ENCODE measurements at places on chromosomes 7 and 10. TPM values are rescaled to one million over a fixed set of nuclear protein-coding genes. Genes with fewer than 3 reads are reported as not detected.
A peak's percentile ranks its signal among the peaks of the same experiment; 100 is the strongest.

The ETV1 gene
- not detected for polyA plus RNA-seq

GRCh38 chr7:17275749-17276671, 22.4 kb upstream of the AHR start:
- no peak for DNase-seq

DNA sequence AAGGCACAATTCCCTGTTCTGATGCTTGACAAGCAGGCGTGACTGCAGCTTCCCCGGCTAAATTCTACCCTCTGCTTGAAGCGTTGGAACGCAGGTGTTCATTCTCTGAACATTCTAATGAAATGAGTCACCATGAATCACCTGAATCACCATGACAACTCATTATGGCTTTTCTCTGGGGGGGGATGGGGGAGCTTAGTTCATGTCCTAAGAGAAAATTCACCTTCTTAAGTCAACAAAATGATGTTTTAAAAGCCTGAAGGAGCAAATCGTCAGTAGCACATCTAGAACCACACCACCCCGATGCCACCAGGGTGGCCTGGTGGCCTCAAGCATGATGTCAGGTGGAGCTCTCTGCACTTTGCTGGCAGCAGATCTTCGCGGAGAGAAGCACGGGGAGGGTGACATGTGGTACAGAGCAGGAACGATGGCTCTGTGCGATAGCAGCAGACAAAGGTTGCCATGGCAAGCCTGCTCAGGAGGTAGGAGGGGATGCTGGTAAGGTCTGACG, 33.7 kb downstream of the DDC start:
- no peak for DNase-seq

The JCAD gene
- 0.03 TPM for polyA plus RNA-seq

DNA sequence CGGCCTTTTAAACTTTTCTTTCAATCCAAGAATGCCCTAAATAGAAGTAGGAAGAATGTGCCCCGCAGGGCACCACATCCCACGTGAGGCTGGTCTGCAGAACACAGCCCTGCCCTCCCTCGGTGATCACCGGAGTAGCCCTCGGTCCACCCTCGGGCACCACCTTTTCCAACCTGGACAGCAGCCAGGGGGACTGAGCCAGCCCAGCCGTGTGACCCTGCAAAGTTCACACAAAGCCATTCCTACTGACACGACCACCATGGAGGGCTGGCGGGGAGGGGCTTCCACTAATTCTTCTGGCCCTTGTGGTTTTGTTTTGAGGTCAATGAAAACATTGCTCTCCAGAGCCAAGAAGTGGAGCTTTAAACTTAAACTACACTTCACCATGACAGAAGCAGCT, 132.2 kb downstream of the TCERG1L start:
- DNase-seq = no peak

- no peak for DNase-seq
Measured at GRCh38 chr10:83543691-83544462, 595.4 kb upstream of the GHITM start.

GRCh38 chr10:33195608-33196376, 138.7 kb downstream of the NRP1 start:
- DNase-seq = no peak

The GPRIN2 gene
- not detected for polyA plus RNA-seq

The CALML3 gene
- not detected for polyA plus RNA-seq

The GIMAP8 gene
- 5.0 TPM for polyA plus RNA-seq

GRCh38 chr7:19118636-19119371, 1.4 kb upstream of the TWIST1 start:
- DNase-seq = no peak

The CFAP46 gene
- not detected for polyA plus RNA-seq

DNA sequence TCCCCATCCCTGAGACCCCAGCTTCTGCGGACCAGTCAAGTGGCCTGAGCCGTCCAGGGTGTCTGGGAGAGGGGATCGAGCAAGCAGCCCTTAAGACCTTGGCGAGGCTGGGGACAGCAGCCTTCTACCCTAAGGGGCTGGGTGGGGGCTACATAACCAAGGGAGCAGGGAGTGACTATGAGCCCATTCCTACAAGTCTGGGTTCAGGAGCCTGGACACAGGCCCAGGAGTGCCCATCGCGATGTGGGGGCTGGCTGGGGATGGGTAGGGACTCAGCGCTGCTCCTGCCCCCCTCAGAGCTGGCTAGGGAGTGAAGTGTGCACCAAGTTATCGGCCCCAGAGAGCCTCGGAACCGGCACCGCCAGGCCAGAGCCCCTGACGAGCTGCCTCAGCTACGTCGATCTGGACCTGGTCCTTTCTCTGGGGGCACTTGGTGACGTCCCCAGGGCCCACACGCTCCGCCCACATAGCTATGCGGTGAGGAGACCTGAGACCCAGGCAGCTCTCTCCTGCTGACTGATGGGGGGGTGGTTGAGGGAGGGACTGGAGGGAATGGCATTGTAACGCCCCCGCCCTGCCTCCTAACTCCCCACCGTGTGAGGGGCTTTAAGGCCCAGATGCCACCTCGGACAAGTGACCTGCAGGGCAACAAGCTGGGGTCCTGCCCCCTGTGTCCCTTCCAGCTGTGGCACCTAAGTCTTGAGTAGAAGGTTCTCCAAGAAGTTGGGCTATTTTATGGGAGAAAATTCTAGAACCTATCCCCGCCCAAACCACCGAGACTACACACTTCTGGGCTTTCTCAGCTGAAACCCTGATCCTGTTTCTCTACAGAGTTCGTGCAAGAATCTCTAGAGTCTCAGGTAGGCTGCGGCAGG, 2.5 kb downstream of the SAP25 start:
- DNase-seq = no peak

DNA sequence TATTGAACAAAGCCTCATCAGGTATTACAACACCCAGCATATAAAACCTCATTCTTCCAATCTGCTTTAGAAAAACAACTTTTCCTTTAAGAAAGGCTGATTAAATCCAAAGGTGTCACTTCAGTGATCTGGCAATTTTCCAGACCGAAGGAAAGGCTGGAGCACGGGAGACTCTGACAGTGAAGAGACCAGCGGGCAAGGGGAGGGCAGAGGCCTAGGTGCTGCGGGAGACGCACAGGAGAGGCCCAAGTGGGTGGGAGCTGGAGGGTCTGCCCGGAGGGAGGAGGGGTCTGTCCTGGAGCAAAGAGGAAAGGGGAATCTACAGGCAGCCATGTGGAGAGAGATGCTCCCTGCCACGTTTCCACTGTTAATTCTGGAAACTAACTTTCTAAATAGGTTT, 24.3 kb upstream of the PPP2R2D start:
- no peak for DNase-seq

DNA sequence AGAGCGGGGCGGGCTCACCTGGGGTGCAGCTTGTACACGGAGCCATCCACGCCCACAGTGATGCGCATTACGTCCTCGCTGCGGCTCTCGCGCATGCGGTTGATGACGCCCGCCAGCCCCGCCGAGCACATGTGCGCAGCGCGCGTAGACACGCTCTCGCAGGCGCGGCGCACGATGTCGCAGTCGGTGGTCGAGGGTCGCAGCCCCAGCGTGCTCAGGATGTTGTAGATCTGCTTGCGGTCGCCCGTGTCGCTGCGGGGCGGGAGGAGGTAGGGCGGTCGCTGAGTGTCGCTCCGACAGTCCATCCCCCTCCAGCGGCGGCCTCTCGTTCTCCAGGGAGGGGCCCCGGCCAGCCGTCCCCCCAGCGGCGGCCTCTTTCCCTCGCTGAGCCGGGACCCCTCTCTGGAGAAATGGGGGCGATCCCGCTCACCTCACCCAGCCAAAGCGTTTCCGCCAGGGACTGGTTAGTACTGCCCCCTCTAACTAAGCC, 4.4 kb upstream of the MYL7 start:
- peak; percentile 63 for DNase-seq

DNA sequence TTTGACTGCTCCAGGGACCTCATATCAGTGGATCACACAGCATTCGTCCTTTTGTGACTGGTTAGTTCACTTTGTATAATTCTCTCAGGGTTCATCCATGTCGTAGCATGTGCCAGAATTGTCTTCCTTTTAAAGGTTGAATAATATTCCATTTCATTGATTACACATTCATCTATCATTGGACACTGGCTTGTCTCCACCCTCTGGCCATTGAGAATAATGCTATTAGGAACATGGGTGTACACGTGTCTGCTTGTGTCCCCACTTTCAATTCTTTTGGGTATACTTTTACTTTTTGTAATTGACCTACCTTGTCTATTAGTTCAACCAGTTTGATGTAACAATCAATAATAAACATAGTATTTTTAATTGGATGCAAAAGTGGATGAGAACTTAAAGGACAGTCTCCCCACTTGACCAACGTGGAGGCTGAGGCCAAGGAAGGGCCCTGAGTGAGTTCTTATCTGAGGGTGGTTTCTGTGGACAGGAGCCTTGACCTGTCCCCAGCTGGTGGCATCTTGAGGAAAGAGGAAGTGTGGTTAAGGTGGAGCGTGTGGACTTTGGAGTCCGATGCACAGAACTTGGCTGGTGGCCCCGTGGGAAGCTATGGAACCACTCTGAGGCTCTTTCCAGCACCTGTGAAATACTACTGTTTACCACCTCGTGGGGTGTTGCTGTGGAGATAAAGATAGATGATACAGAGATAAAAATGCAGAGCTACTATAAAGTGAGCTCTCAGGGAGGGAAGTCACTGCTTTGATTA, 16.6 kb downstream of the WDFY4 start:
- DNase-seq = no peak

DNA sequence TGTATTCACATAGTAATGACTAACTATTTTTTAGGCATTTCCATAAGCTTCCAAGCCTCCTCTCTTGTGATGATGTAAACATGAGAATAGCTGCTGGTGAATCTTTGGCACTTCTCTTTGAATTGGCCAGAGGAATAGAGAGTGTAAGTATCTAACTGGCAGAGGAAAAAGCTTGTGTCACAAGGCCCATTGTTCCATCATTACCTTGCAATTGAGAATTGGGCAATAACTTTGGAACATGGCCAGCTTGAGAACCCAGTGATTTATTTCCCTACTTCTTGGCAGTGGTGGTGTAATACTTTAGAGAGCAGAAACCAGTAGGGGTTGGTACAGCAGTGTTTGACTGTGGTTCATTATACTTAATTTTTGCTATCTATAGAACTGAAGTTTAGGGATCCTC, 12.0 kb downstream of the IFRD1 start:
- no peak for DNase-seq

- no peak for DNase-seq
Measured at GRCh38 chr10:93712593-93712992, 10.2 kb upstream of the FRA10AC1 start.

- DNase-seq = no peak
Measured at GRCh38 chr7:5426226-5426475, 2.5 kb upstream of the TNRC18 start.

The ITIH2 gene
- not detected for polyA plus RNA-seq

- DNase-seq = no peak
Measured at GRCh38 chr10:75350791-75351190, 50.8 kb downstream of the ZNF503 start.

DNA sequence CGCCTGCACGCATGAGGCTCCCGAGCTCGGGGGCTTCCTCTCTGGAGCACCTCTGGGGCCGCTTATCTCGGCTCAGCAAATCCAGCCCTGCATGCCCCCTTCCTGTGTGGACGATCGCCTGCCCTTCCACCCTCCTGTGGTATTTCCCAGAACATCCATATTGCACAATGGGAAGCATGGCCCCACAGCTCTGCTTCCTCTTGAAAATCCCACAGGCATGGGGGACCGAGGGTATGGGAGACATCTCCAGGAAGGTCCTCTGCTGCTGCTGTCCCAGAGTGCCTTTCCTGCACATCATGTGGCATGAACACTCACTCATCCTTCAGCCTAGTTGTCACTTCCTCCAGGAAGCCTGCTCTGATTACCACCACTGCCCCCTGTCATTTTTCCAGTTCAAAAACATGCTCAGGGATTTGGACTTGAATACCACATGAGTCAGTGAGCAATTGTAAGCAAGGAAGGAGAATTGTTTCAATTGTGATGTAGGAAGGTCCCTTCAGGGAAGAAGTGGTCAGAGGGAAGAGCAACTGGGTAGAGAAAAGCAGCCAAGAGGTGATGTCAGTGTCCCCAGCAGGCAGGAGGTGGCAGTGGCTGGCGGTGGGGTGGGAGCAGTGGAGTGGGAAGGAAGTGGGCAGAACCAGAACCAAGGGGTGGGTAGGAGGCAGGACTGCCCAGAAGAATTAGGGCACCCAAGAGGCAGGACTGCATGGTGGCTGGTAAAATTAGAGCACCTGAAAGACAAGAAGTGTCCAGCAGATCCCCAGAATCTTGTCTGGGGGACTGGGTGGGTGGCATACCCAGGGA, 67.5 kb upstream of the ZMIZ1 start:
- no peak for DNase-seq

- DNase-seq = no peak
Measured at GRCh38 chr10:110516815-110517492, 19.2 kb downstream of the DUSP5 start.

The RPEL1 gene
- polyA plus RNA-seq = not detected

- DNase-seq = no peak
Measured at GRCh38 chr10:20004087-20004523, 187.9 kb downstream of the PLXDC2 start.

- no peak for DNase-seq
Measured at GRCh38 chr10:6888434-6888833, 308.4 kb upstream of the PRKCQ start.

DNA sequence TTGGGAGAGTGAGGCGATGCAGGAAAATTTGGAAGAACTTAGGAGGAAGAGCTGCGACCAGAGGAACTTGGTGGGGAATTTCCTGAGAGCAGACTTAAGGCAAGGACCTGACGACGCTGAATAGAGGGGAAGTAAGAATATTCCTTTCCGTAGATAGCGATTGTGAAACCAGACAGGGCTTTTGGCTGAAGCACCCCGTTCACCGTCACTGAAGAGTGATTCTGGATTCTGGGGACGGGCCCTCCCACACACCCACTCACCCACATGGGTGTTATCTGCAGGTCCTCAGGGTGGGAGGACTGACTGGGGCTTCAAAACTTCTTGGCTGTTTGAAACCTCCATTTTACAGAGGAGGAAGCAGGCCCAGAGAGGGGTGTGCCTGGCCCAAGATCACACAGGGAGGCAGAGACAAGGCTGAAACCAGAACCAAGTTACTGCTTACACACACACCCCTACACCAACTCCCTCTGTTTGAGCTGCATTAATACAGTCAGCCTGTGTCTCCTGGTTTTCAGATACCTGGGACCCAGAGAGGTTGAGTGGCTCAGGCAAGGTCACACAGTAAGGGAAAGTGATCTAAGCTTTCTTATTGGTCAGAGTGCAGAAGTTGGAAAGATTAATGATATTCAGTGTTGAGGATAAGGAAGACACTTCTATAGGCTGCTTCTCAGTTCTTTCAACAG, 37.2 kb upstream of the CDH23 start:
- DNase-seq = no peak

DNA sequence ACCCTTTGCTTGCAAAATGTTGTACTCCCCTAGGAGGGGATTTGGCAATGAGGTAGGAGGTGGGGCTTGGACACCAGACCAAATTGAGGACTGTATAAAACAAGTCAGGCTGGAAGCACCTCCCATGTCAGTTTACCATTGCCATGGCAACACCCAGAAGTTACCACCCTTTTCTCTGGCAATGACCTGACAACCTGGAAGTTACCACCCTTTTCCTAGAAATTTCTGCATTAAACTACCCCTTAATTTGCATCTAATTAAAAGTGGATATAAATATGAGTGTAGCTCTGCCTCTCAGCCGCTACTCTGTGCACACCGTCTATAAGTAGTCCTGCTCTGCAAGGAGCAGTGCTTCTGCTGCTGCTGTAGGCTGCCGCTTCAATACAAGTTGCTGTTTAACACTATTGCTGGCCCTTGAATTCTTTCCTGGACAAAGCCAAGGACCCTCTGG, 7.8 kb upstream of the BLNK start:
- DNase-seq = no peak

The INHBA gene
- not detected for polyA plus RNA-seq

The CHST15 gene
- 0.08 TPM for polyA plus RNA-seq

The CUZD1 gene
- polyA plus RNA-seq = 0.53 TPM

The ZDHHC16 gene
- 38.5 TPM for polyA plus RNA-seq

All from immature natural killer cell (primary cell).